ENCODE measurements at places on chromosomes 12 and 14.

DNA sequence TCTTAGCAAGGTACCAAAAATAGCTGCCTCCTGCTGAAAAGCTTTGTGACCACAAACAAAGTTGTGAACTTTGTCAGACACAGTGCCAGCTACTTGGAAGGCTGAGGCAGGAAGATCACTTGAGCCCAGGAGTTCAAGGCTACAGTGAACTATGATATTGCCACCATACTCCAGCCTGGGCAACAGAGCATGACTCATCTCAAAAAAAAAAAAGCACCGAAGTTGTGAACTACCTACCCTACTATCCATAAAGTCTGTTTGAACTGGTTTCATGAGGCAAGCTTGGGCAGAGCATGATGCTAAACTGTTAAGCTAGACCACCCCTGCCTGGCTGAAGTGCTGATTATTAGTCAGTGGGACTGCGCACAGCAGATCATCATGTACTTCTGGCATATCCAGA is 75.5 kb downstream of the RAD52 start:
- no peak for DNase-seq

- DNase-seq: no peak
These were observed 20.2 kb upstream of the PPP1R13B start for GRCh38 chr14:103867523-103867953.

- no peak for DNase-seq
These were observed 188.5 kb upstream of the PRMT8 start for GRCh38 chr12:3302401-3303041.

GRCh38 chr14:93299866-93300265 is 33.0 kb downstream of the BTBD7 start:
- DNase-seq: no peak

- DNase-seq: no peak
These were observed 36.3 kb downstream of the SDR9C7 start for GRCh38 chr12:56897844-56898361.

- no peak for DNase-seq
These were observed 20.1 kb upstream of the RNASE12 start for GRCh38 chr14:20611277-20611676.

DNA sequence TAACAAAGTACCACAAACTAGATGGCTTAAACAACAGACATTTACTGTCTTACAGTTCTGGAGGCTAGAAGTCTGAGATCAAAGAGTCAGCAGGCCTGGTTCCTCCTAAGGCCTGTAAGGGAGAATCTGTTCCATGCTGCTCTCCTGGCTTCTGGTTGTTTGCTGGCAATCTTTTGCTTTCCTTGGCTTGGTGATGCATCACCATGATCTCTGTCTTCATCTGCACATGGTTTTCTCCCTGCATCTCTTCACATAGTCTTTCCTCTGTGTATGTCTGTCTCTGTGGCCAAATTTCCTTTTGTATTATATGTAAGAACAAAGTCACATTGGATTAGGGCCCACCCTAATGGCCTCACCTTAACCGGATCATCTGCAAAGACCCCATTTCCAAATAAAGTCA is 168.5 kb downstream of the CAPZA3 start:
- DNase-seq: no peak

GRCh38 chr14:100576091-100577085 is 10.8 kb downstream of the BEGAIN start:
- no peak for DNase-seq

DNA sequence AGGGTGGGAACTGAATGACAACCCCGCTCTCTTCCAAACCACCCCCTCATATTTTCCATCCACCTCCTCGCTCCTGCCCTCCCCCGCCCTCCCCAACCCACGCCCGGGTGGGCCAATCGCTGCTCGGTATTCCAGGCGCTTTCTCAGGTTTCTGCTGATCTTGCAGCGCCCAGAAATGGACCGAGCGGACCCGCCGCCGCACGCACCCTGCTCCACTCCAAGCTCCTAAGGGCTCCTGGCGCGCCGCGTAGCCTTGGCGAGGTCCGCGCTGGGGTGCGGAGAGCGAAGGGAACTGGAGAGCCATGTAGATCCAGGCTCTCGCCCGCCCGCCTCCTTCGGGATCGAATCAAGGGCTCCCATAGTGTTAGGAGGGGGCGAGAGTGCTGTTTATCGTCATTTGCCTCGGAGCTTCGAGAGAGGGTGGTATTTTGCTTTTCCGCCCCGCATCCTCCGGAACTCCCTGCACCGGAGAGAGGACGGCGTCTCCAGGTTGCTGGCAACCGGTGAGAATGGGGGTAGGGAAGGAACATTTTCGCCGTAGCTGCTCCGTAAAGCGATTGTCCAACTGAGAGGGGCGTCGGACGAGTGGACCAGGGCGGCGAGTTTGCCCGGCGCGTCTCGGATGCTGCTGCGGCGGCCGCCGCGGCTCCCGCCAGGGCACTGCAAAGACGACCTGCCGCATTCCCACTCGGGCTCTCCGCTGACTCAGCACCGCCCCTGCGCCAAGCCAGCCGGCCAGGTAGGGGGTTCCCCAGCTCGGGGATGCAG is at the start of gene KCNA1:
TSS of gene KCNA1 (plus strand) at position 172 of the 768 bp plus-strand sequence. CDS start 1,474 bp downstream, outside the sequence.
- DNase-seq: no peak

DNA sequence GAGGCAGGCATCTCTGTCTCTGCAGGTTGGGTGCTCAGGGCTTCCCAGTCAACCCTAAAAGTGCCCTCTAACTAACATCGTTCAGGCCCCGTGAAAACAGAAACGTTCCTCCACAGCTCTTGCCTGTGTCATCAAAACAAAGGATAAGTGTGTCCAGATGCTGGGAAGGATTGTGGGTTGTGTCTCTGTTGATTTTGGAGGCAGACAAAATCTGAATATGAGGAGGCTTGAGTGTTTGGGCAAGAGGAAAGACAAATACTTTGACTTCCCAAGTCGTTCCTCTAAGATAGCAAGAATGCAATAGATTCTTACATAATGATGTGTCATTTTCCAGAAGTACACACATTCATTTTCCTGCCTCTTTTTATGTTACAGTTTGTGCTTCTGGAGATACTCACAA is 52.9 kb downstream of the SERPINA3 start:
- DNase-seq: no peak

- DNase-seq: no peak
These were observed 508.2 kb upstream of the ATP2B1 start for GRCh38 chr12:90216815-90217214.

Data from activated CD4-positive, alpha-beta T cell treated with anti-CD3 and anti-CD28 coated beads for 1 hour (primary cell).